Thoracic aorta endothelial cell (primary cell): ENCODE measurements at places on chromosomes 3 and 15. TPM values are rescaled to one million over a fixed set of nuclear protein-coding genes. Genes with fewer than 3 reads are reported as not detected.

Gene CCDC39
- 0.14 TPM in 1 of 2 replicates, not detected in the other for total RNA-seq

Gene MESP1
- 0.36 and 0.66 TPM in 2 replicates for total RNA-seq

Gene PLA2G4E
- total RNA-seq = not detected in 2 replicates

Gene SERINC4
- total RNA-seq = not detected in 2 replicates

Gene ALCAM
- 151 and 200 TPM in 2 replicates for total RNA-seq
